ENCODE measurements at places on chromosomes 12 and 14. TPM values are rescaled to one million over a fixed set of nuclear protein-coding genes. Genes with fewer than 3 reads are reported as not detected.

- DNase-seq, result no peak
Measured at GRCh38 chr12:6074427-6074826, 50.0 kb downstream of the VWF start.

Gene ASB8
- 80.7 TPM for total RNA-seq

Gene SUSD6
- 22.4 TPM for total RNA-seq

Gene AKAP3
- total RNA-seq, result 2.5 TPM

DNA sequence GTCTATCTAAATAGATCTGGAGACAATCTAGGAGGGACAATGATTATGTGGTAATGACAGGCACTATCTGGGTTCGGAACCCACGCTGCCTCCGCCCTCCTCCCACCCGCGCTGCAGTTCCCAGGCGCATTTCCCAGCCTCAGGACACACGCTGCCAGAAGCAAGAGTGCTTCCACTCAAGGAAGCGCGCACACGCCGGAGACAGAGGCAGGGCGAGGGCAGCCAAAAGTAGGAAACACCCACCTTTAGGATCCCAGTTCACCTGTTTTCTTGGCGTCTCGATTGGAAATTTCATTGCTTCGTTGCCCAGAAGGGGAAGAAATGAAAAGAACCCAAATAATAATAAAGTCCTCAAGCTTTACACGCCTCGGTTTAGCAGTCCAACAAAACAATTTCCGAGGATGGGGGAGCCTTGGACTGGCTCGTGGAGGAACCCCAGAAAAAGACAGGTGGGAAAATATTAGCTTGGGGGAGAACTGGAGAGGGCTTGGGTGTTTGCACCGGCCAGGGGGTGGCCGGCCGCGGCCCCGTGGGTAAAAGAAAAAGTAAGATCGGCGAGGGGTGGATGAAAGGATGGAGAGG is 474 bp downstream of the KCNK10 start:
- DNase-seq, result no peak

DNA sequence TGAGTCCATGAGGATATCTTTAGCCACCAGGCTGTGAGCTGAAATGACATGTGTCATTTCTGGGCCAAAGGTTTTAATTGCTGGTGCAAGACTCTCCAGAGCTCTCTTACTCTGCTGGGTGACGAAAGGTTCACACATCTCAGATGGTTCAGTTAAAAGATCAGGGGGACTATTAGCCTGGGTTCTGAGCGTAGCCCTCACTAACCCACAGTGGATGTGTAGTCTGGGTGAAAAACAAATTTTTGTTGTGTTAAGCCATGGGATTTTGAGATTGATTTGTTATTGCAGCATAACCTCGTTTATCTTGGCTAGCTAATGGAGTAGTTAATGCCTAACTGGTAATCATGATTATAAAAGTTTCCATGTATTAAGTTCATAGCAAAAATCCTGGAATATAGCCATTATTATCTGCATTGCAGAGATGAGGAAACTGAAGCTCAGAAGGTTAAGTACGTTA is 251.5 kb downstream of the RMST start:
- no peak for DNase-seq

DNA sequence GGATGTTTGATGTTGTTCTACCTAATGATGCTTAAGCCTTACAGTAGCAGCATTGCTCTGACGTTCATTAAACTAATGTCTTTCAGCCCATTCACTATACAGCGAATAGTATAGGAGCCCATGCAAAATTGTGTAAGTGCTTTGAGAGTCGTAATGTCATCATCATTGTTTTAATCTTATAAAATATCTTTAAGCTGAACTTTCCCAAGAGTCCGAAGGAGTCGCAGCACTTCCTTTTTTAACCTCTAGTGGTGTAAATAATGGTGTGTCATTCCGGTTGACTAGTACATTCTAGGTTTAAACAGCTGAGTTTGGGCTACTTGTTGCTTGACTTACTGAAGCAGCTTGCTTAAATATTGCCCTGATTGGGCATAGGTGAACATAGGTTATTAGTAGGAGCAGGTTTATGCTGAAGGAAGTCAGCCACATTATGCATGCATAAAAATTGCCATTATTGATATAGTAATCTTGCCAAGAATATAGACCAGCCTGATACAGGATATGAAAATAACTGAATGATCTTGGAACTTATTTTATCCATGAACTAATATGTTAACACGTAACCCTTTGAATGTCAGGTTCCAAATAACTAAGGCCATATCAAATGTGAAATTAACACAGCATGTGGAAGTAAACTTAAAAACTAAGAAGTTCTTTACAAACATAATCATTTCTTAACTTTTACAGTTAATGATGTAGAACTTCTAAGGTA is 2.6 kb downstream of the WNK1 start:
- DNase-seq, result no peak

DNA sequence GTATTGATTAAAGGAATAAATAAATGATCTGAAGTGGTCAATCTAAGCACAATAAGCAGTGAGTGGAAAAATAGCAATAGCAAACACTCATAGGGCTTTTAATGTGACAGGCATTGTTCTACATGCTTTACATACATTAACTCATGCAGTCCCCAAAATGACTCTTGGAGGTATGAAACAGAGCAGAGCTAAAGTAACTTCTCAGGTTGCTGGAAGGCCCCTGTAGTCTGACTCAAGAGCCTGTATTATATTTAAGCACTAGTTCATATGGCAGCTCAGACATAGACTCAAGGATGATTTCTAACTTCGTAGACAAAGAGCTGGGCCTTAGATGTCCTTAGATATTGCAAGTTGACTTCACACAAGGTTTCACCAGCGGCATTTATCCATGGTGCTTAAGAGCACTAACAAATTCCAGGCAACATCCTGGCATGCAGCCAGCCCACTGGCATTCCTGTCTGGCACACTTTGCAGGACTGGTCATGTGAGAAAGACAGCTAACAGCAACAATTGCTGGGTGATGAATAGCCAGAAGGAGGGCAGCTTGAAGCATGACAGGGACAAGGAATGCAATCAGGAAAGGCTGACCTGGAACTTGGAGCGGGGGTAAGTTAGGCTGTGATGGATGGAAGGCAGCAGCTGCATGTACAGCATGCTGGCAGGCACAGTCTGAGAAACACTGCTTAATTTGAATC is 22.9 kb upstream of the KTN1 start:
- peak; percentile 77 for DNase-seq

GRCh38 chr14:79043194-79043889 is 873.2 kb downstream of the NRXN3 start:
- no peak for DNase-seq

Data from Right ventricle myocardium inferior (tissue), 1 donor.